Activated T-helper 1 cell treated with anti-CD3 and anti-CD28 coated beads, Interleukin-2, amount 50 U/mL, for 16 hours (primary cell): ENCODE measurements at places on chromosomes 16 and 17.

DNA sequence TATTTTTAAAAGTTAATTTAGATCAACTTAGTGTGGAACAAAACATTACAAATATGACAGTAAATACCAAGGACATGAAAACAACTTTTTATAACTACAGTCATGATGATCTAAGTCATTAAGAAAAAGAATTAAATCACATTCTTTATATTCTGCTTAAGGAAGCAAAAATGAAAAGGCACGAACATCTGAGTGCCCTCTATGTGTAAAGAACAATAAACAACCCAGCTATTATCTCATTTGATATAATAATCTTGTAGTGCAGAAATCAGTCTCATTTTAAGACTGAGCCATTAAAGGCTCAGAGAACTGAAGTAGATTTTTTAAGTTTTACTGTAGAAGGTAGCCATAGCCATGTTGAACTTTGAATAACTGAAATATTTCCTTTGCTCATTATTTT, 13.4 kb downstream of the MYO1D start:
- DNase-seq: no peak

DNA sequence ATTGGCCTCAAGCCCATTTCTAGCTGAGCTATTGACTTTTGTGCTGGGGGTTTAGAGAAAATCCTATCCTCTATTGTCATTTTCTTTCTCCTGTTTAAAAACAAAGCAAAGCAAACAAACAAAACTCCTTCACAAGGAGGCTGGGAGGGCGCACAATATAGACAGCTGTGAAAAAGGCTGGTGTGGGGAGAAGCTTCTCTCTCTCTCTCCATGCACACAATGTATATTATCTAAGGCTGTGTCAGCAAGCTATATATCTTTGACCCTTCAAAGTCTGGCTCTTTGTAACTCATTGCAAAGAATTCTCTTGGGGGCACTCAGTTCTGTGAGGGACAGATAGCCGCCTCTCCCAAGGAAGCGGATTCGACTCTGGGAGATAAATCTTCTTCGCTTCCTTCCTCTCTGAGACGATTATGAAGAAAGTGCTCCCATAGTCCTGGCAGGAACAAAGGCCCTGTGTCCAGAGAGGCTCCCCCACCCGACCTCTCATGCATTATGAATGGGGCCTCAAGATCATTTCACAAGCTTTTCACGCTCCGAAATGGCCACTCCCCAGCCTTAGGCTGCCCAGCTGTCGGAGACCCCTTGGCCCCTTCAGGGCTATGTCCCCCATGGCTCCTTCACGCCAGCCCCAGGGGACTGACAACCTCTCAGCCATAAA, 33.2 kb upstream of the MEAK7 start:
- no peak for DNase-seq

DNA sequence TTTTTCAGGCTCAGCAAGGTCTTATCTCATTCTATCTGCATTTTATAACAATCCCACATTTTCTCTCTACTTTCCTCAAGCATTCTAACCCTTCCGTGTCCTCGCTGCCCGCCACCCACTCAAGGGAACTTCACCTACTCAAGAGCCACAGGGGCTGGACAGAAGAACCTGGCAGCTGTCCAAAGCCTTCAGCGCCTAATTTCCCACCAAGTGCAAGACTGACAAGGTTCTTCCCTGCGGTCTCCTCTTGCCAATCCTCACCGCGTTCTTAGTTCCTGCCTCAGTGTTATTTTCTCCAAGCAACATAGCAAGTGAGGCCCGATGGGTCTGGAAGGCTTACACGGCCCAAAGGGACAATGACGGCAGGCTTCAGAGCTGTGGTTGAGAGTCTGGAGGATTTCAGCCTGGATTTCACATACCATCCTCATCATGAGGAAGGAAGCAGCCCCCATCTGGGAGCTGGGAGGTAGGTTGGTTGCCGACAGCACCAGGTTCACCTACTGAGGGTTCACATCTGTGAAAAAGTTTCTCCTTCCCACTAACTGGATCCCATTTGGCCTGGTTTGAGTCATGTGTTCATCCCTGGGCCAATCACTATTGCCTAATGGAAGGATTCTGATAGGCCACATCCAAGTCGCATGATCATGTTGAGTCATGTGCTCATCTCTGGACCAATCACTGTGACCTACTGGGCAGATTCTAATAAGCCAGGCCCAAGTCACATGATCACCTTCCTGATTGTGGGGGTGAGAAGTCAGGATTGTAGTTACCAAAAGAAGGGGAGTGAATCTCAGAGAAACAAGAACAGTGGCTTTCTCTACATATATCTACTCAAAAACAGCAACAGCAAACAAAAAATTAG, 108.2 kb downstream of the N4BP1 start:
- no peak for DNase-seq

DNA sequence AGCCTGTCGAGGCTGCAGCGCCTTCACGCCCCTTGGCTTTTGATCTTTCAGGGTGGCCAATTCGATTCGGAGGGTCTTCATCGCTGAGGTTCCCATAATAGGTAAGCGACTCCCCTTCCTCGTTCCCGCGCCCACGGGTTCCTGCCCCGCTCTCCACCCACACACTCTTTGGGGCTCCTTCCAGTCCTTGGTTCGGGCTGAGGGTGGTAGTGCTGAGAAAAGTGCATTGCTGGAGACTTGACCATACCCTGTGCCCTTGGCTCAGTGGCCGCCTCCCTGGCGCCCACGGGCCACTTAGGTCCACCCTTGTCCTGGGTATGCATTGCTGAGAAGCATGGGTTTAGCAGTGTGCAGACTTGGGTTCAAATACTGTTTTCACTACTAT, 491 bp downstream of the POLR2C start:
- no peak for DNase-seq

GRCh38 chr17:39704821-39705551, 5.1 kb downstream of the ERBB2 start:
- no peak for DNase-seq

DNA sequence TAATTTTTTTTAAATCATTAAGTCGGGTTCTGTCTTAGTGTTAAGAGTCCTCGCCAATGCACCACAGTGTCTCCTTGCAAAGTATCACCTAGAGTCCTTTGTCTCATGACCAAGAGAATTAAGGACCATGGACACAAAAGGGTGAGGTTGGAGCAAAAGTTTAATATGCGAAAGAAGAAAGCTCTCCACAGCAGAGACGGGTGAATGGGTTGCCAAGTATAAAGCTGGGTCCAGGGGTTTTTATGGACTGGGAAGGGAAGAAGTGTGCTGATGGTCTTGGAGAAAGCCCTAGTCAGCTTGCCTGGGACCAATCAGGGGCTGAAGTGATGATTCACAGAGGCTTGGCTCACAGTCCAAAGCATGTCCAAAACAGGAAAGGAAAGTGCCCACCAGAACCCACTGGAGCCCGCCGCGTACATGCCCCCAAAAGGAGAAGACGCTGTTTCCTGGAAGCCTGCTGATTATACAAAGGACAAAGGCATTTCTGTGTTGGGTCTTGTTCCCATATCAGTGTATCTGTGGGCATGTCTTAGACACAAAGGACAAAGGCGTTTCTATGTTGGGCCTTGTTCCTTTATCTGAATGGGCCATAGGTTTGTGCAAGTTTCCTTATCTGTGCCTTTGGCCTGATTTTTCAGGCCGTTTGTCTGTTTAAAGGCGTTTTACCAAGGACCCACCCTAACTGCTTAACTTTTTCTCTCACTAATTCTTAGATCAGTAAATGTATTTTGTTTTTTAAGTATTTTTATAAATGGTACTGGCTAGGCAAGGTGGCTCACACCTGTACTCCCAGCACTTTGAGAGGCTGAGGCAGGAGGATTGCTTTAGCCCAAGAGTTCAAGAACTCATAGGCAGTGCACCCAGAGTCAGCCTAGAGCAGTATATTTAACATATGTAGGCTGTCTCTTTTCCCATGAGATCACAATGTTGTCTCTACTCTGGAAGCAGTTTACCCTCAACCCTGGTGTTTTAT, 28.7 kb upstream of the ATF7IP2 start:
- no peak for DNase-seq

DNA sequence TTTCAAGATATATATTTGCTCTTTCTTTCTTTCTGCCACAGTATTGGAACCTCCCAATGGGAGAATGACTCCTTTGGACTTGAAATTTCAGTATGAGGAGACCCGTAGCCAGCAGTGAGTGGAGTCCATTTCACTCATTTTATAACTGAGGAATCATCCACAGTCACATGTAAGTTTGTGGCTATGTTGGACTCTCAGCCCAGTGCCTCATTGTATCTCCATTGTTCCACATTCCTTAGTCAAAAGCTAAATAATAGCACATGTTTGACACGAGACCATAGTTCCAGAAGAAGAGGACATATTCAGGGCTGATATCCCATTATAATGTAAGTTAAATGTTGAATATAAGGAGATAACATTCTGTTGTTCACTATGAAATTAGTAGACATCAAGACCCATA, 12.7 kb upstream of the SPAG9 start:
- DNase-seq: no peak
